B cell (primary cell): ENCODE measurements at places on chromosomes 16 and 17. TPM values are rescaled to one million over a fixed set of nuclear protein-coding genes. Genes with fewer than 3 reads are reported as not detected.

DNA sequence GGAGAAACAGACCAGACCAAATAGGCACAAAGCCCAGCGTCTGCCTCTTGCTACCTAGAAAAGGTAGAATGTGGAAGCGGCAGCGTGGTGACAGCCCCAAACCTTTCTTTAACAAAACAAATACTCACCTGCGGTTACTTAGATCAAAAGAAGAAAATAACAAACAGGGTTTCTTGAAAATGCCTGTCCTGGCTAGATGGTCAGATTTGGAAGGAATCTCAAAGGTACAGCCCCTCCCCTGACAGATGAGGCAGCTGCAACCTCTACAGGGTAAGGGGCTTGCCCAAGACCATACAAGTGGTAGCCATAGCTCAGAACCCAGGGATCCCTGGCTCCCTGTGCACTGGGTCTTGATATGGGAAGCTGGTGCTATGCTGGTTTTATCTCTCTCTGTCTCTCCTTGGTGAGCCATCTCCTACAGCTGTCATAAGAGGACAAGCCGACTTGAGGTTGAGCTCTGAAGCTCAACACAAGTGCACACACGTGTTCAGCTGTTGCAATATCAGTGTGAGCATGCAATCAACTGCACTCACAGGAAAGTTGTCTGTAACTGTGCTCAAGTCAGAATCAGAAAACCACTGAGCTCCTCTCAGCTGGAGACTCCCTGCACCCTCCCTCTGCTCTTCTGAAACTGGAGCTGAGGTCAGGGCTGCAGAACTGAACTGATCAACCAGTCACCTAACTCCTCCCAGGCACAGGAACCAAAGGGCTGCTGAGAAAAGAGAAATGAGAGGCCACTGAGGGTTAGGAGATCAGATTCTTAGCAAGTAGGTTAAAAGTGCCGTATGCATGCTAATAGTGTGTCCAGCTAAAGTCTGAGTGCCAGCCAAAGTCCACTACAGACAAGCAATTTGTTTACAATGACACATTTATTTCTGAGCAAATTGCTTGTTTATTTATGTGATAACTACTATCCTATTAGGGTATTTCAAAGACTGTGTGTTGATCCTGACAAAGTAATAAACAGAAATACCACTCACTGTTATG is 6.1 kb upstream of the RNF157 start:
- peak; percentile 53 for DNase-seq

DNA sequence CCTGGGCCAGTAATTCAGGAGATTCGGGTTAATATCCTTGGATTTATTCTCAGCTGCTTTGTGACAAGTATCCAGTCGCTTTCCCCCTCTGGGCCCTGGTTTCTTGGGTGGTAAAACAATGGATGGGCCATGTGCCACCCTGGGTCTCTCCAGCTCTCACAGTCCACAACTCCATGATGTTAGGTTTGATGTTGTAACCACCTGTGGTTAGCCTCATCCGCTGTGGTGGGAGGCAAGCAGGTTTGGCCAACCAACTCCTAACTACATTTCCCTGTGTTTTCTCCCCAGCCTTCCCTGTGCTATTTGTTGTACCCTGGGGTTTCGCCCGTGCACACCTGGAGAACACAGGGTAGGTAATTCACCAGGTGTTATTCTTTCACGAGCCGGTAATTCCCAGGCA is 35.1 kb downstream of the GLP2R start:
- no peak for DNase-seq

GRCh38 chr17:45841186-45841585 is 3.5 kb upstream of the SPPL2C start:
- no peak for DNase-seq

OR1A1 gene
- total RNA-seq = not detected in 2 replicates

LYRM1 gene
- total RNA-seq = 19.0 and 21.8 TPM in 2 replicates

DNA sequence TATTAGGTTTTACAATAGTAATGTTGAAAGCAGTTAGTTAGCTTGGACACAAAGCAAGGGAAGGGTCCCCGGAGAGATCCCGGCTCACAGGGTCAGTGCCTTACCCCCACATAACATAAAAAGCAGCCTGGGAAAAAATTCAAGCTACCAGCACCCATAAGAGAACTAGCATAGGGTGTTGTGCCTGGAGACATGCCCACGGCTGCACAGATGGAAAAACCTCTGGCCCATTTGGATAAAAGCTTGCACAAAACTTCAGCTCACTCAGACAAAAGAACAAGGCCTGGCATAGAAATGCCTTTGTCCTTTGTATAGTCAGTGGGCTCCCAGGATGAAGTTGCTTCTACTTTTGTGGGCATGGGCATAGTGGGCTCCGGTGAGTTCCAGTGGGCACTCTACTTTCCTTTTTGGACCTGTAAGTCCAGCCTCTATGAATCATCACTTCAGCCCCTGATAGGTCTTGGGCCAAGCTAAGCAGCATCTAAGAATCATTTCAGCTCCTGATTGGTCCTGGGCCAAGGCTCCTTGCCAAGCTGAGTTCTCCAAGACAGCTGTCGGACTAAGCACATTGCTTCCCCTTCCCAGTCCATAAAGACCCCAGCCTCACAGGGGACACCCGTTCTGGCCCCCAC is 1.3 kb upstream of the RDM1 start:
- DNase-seq = no peak

DNA sequence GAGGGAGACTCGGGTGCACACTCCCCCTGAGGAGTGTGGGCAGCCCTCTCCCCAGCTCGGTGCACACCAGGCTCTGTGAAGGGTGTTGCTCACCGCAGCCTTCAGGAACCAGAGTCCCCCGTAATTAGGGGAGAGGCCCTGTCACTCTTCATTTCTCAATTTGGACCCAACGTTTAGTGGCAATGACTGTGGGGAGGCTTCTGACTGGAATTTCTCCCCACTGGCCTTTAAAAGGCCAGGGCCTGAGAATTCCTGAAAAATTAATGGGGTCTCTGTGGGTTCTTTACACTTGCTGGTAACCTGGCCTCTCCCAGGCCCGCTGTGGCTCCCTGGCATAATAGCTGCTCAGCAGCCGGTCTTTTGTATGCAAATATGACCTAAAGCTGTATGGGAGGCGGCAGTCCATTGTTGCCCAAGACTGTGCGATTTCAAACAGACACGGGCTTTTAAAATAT is 209.7 kb downstream of the MSI2 start:
- DNase-seq = no peak

DNA sequence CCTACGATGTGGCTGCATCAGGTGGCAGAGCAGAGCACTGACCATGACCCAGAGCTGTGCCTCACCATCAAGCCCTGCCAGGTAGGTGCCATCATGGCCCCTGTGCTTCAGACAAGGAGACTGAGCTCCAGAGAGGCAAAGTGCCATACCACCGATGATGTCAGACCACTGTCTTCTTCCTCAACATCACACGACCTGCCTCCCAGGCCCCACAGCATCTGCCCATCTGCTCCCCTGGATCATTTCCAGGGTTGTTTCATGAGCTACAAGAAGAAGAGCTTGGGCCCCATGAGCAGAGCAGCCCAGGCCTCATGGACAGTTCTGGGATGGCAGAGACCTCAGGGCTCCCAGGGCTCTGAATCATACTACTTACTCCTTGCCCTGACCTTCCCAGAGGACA is 9.9 kb downstream of the XYLT1 start:
- DNase-seq = no peak

DNA sequence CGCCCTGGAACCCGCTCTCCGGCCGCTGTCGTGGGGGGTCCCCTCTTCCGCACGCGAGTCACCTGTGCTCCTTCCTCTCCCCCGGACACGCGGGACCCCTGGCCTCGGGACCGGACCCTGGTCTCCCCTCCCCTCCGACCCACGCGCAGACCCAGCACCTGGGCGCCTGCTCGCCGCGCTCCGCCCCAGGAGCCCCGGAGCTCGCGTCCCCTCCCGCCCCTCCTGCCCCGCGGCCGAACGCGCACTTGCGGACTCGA is 762 bp downstream of the RAB40B start:
- DNase-seq = peak; percentile 43

DNA sequence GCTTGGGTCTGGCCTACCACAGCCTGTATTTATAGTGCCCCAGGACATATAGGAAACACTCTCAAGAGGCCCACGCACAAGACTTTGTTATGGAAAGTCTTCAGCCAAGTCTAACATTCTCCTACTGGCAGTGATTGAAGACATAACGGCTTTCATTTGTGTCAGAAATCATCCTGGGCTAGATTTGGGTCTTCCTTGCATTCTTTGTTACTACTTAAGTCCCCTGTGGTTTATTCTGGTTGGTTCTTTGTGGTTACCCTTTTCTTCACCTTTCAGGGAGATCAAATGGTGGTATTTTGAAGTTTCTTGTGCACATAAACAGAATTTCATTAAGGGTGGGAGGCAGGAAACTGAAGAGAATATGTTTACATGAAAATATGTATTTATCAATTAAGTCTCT is 37.7 kb downstream of the REXO5 start:
- no peak for DNase-seq

DNA sequence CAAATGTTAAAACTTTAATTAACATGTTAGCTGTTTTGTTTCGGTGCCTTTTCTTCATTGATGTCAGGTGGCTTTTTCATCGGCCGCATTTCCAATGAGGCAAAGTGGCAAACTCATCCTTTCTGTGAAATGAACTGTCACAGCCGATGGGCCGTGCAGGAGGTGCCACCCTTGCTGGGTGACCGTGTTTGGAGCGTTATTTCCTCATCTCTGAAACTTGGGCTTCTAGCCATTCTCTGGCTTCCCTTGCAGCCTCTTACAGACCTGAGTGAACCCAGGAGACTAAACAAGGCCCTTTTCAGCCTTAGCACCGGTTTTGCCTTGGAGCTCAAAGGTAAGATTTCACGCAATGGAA is 42.2 kb upstream of the PRSS54 start:
- DNase-seq = no peak

ZP2 gene
- total RNA-seq = not detected in 2 replicates

GRCh38 chr17:42872251-42872965 is 21.4 kb downstream of the AOC3 start:
- DNase-seq = no peak

GRCh38 chr17:64202683-64203344 is 60.2 kb downstream of the TEX2 start:
- no peak for DNase-seq

DNA sequence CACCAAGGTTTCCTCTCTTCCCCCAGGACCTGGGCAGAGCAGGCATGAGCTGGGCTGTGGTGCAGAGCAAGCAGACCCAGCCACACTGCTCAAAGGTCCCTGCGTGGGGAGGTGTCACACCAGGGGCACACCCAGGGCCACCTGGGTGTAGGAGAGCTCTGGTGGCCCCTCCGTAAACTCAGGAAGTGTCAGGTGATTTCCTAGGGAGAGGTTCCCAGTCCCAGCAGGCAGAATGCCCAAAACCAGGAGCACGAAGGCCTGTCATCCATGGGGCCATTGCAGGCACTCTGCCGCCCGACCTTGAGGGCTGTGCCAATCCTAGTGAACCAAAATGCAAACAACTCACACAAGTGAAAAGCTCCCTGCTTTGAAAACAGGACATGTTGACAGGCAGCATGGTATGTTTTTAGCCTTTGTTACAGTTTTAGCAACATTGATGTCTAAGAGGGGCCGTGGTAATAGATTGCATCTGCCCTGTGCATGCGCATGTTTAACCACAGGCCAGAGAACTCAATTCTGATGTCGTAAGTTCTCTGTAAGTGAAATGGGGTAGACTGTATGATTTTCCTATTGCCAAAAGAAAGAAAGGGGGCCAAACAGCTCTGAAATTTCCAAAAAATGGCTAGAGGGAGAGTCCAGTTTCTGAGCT is 21.3 kb downstream of the CIBAR2 start:
- no peak for DNase-seq

ODAD4 gene
- 0.27 and 0.56 TPM in 2 replicates for total RNA-seq

- DNase-seq = no peak
Observed at GRCh38 chr17:66467766-66468165, 165.4 kb downstream of the PRKCA start.

- no peak for DNase-seq
Observed at GRCh38 chr17:81922566-81923301, 4.8 kb upstream of the SIRT7 start.

GRCh38 chr16:11025120-11025531 is 80.8 kb downstream of the CLEC16A start:
- DNase-seq = no peak

- DNase-seq = no peak
Observed at GRCh38 chr17:40697297-40697696, 6.3 kb downstream of the KRT24 start.

GRCh38 chr16:88569614-88569984 is 604 bp upstream of the ZC3H18 start:
- no peak for DNase-seq

GRCh38 chr17:48543107-48543853 is 1.6 kb downstream of the HOXB2 start:
- DNase-seq = peak; percentile 84

ERN2 gene
- not detected in 2 replicates for total RNA-seq

DNA sequence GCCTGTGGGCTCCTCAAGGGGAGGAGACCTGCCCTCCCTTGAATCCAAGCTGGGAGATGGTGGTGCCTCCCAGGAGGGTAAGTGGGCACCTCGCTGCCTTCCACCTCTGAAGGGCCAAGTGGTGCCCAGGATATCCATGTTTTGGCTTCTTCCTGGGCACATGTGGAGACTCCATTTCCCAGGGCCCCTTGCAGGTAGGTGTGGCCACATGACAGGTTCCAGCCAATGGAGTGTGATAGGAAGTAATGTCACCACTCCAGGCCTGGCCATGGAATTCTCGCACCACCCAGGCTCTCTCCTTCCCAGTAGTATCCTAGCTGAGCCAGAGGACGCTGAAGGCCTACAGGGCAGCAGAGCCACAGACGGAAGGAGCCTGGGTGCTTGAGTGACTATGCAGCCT is 17.6 kb upstream of the PEMT start:
- DNase-seq = no peak

ATP2C2 gene
- not detected in 2 replicates for total RNA-seq

DNA sequence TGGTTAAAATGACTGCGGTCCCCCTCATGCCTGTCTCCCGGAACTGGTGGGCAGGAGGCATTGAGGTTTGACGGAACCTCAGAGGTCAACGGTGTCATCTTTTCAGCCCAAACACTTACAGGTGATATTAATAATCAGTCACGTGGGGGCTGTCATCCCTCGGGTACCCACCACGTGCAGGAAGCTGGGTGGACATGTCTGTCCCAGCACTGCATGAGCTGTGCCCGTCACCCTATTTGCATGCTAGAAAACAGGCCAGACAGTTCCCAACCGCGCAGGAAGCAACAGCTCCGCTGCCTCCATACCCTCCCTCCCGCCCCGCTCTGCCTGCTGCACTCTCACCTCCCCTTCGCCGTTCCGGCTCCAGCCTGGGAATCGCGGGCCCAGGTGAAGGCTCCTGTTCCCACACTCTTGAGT is 1.4 kb downstream of the SYNGR3 start:
- peak; percentile 89 for DNase-seq

GRCh38 chr17:37859451-37859850 is 64.8 kb upstream of the TBC1D3K start:
- no peak for DNase-seq

- peak; percentile 54 for DNase-seq
Observed at GRCh38 chr16:22300427-22301071, 3.3 kb downstream of the POLR3E start.

CLEC18A gene
- 2.2 and 2.5 TPM in 2 replicates for total RNA-seq

GPR142 gene
- not detected in 2 replicates for total RNA-seq

TRIM47 gene
- total RNA-seq = 5.3 and 6.4 TPM in 2 replicates

GRCh38 chr17:73359987-73360410 is 48.2 kb upstream of the CDC42EP4 start:
- DNase-seq = no peak

HDAC5 gene
- 104 and 113 TPM in 2 replicates for total RNA-seq
